Astrocyte (in vitro differentiated cells and primary cell): ENCODE measurements at places on chromosomes 1 and 21. TPM values are rescaled to one million over a fixed set of nuclear protein-coding genes. Genes with fewer than 3 reads are reported as not detected.

GRCh38 chr1:208450958-208451357 is 206.8 kb upstream of the PLXNA2 start:
- H3K27me3 ChIP-seq = no peaks in the 10 kb centered on the region
- H3K4me3 ChIP-seq = no peak overlapping the region
- DNase-seq = no peak
- no peaks in the 10 kb centered on the region for H3K4me1 ChIP-seq
- no peaks in the 10 kb centered on the region for H3K36me3 ChIP-seq

GRCh38 chr1:165395478-165395877 is 39.0 kb upstream of the LMX1A start:
- no peak overlapping the region for H3K27ac ChIP-seq
- no peaks in the 10 kb centered on the region for H3K36me3 ChIP-seq
- DNase-seq = no peak
- H3K4me1 ChIP-seq = peaks cover 6% of the 10 kb centered on the region
- peaks cover 66% of the 10 kb centered on the region for H3K27me3 ChIP-seq
- H3K4me3 ChIP-seq = no peak overlapping the region

DNA sequence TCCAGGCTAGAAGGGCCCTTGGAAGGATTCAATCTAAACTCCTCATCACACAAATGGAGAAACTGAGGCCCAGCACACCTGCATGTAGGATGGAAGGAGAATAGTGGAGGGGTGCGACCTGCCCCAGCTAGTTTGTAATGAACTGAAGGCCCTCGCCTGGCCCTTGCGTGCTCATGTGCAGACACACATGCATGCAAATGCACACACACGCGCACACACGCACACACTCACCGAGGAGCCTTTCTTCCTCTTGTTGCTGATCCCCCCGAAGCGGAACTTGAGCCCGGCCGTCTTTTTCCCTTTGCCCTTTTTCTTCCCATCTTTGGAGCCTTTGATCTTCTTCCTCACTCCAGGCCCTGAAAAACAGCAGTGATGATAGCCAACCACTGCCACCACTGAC is 27.9 kb downstream of the CHD5 start:
- peaks cover 4% of the 10 kb centered on the region for H3K27me3 ChIP-seq
- H3K27ac ChIP-seq = no peak overlapping the region
- no peak overlapping the region for H3K4me3 ChIP-seq
- DNase-seq = no peak

The PROK1 gene
- not detected in 2 replicates for total RNA-seq

The SPRR1A gene
- total RNA-seq = not detected in 2 replicates

The PTGS2 gene
- total RNA-seq = 2.5 and 4.7 TPM in 2 replicates

The ZSCAN20 gene
- 5.2 and 6.9 TPM in 2 replicates for total RNA-seq

The LCE1D gene
- not detected in 2 replicates for total RNA-seq
